ELR (cell line): ENCODE measurements at places on chromosomes 6 and 20.

GRCh38 chr20:4161401-4162251, 146.3 kb upstream of the RNF24 start:
- DNase-seq = no peak

- no peak for DNase-seq
Measured at GRCh38 chr6:169296622-169297021, 43.0 kb upstream of the THBS2 start.

- no peak for DNase-seq
Measured at GRCh38 chr20:32454164-32455145, 96.3 kb downstream of the ASXL1 start.

DNA sequence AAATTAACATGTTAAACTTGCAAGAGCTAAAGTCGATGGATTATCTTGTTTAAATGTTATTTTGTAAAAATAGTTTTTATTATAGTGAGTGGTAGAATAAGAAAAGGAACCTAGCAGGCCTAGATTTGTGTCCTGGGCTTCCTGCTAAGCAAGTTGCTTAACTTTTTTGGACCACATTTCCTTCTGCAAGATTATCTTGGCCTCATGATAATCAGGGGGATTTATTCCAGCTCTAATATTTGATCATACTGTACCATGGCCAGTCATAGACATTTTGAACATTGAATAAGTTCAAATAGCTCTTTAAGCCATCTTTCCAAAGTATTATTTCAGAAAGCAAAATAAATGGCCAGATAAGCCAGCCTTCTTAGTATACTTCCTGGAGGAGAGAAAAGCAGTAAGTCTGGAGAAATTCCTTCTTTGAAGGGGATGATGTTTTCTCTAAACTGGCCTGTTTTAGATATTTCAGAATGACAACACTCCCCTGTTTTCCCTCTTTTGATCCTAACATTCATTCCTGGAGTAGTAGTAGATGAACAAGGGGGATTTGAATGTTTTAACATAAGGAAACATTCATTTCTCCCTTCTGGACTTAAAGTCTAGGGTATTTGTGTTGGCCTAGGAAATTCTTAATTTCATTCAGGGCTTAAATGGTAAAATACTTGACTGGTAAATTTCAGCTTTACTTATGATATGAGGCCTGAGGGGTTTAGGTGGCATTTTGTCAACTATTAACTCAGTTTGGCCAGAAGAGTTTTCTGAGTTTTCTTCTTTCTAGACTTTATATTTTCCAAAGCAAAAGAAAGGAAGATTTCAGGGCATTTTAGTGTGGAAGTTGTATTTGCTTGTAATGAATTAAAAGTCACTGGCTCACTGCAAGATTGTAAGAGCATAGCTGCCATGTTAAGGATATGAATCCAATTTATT, 108.8 kb upstream of the SCGN start:
- no peak for DNase-seq

DNA sequence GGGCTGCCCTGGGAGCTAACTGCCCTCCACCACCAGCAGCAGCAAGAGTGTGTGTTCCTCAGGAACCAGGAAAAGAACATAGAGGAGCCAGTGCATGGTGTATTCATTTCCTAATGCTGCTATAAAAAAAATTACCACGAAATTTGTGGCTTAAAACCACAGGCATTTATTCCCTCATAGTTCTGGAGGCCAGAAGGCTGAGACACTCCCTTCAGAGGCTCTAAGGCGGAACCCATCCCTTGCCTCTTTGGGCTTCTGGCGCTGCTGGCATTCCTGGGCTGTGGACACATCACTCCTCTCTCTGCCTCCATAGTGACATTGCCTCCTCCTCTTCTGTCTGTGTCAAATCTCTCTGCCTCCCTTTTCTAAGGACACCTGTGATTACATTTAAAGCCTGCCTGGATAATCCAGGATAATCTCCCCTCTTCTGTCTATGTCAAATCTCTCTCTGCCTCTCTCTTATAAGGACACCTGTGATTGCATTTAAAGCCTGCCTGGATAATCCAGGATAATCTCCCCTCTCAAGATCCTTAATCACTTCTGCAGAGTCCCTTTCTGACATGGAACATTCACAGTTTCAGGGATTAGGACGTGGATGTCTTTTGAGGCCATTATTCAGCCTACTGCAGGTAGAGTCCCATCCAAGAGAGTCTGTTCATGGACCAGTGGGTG, 54.7 kb downstream of the NDUFAF5 start:
- peak; percentile 45 for DNase-seq

- DNase-seq = peak; percentile 67
Measured at GRCh38 chr6:167824591-167825331, 1.9 kb upstream of the AFDN start.

GRCh38 chr6:53309059-53309900, 39.5 kb downstream of the ELOVL5 start:
- DNase-seq = no peak

GRCh38 chr6:43478008-43478372, 620 bp downstream of the TJAP1 start:
- no peak for DNase-seq

DNA sequence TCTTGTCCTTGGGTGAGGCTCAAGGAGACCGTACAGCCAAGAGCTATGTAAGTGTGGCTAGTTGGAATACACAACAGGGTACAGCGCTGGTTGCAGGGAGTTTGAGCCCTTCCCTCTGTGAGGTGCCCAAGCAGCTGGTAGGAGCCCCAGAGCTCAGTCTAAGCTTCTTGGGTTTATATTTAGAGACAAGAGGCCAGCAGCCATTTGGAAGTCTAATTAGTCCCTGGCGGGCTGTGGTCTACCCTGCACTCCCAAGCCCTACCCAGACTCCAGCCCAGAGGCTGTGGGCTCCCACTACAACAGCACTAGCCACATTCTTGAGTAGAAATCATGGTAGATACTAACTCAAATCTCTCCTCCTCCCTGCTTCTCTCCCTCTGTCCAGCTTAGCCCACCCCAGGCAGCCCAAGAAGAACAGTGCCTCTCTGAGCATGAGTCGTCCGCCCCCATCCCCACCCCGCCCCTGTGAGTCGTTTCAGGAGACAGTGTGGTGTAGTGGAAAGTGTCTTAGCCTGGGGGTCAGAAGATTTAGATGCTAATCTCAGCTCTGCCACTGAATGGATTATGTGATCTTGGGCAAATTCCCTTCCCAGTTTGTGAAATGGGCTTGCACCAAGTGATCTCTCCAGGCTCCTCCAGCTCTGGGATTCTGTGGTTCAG, 37.8 kb downstream of the EIF2S2 start:
- DNase-seq = peak; percentile 58

GRCh38 chr6:80544976-80545722, 438.7 kb downstream of the BCKDHB start:
- no peak for DNase-seq
